ENCODE measurements at places on chromosomes 7 and 10.

DNA sequence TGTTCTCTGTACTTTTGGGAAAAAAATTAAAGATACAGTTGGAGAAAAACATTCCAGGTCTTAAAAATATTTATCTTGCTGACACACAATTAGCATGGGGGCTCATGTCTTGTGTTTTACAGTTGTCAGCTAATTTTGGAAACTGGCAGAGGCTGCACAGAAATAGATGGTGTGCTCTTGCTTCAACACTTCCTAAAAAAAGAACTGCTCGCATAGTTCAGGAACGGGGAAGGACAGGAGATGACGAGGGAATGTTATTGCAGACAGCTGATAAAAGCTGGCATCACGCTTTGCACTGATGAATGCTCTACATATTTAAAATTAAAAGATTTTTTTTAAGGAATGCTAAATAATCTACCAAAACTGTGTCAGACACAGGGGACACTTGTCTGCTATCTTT, 103.5 kb upstream of the CELF2 start:
- DNase-seq, result no peak

- DNase-seq, result no peak
Measured at GRCh38 chr7:5467645-5468044, 44.0 kb upstream of the TNRC18 start.

GRCh38 chr10:49117376-49118070, 2.2 kb upstream of the VSTM4 start:
- no peak for DNase-seq

DNA sequence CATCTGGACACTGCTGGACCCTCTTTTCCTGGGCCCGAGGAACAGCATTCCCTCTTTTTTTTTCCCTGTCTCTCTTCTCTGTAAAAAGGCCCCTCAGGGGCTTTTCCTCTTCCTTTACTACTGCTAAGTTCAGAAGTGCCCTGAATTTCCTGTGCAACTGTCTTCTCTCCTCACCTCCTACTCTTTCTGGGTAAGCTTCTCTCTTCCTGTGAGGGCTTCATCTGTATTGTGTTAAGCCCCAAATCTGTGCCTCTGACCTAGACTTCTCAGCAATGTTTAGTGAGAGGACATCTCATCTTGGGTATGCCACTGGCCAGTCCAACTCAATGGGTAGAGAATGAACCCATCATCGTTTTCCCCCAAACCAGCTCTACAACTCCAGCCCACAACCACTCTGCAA, 174.2 kb downstream of the PTEN start:
- no peak for DNase-seq

- no peak for DNase-seq
Measured at GRCh38 chr7:41698726-41699125, 4.2 kb downstream of the INHBA start.

DNA sequence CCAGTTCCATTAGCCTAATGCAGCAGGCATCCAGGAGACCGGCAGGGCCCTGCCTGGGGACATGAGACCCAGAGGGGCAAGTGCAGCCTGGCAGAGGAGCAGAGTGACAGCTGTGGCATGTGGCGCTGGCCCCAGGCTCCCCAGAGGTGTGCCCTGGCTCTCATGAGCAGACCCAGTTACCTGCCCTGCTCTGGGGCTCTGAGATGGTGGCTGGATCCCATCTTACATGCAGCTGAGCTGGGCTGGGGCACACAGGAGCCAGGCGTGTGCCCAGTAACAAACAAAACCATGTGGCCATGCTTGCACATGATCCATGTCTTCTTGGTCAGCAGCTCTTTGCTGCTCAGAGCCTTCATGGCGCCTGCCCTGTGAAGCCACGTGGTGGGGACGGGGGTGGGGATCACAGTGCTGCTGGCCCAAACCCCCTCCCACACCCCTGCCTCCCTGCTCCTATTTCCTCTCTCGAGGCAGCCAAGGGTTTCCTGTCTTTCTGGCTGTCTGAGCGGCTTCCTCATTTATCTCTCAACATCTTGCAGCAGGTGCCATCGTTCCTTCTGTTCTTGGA, 40.3 kb upstream of the GTF2I start:
- DNase-seq, result peak; percentile 57

- no peak for DNase-seq
Measured at GRCh38 chr10:34825414-34825813, 10.3 kb upstream of the PARD3 start.

DNA sequence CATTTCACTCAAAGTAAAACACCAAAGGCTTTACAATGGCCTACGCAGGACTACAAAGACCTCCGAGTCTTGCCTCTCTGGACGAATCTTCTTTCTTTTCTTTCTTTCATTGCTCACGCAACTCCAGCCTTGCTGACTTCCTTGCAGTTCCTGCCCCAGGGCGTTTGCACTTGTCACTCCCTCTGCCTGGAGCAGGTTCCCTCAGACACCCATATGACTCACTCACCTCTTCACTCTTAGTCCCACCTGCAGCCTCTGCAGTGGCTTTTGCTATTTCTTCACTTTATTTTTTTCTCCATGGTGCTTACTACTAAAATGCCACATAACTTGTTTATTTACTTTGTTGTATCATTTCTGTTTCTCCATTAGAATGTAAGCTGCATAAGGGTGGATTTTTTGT, 33.1 kb downstream of the GHRHR start:
- DNase-seq, result no peak

DNA sequence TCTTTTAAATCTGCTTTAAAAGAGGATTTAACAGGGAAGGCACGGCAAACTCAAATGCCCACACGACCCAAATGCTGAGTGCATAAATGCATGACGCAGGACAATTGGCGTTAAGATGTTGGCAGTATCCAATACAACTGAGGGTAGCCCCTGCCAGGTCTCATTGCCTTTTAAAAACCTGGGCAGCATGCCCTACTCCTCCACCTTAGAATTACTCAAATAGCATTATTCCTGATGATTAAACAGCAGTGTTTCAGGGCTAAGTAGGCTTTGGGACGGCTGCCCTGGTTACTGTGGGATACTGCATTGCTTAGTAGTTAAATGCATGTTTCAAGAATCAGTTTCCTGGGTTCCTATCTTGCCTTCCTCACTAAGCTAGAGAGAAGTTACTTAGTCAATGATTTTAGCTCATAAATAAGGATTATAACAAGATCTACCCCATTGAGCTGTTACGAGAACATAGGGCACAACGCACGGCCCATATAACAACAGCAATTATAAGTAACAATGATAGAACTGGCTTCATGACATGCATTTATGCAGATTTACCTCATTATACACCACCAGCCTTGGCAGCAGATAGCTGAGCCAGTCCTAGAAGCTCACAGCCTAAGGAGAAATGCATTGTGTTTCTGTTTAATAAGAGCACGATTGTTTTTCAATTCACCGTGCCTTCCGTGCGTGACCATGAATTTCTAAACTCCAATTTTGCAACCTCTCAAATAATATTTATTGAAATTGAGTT, 7.9 kb downstream of the TUBAL3 start:
- DNase-seq, result no peak

GRCh38 chr7:126689037-126689436, 563.7 kb downstream of the GRM8 start:
- no peak for DNase-seq

DNA sequence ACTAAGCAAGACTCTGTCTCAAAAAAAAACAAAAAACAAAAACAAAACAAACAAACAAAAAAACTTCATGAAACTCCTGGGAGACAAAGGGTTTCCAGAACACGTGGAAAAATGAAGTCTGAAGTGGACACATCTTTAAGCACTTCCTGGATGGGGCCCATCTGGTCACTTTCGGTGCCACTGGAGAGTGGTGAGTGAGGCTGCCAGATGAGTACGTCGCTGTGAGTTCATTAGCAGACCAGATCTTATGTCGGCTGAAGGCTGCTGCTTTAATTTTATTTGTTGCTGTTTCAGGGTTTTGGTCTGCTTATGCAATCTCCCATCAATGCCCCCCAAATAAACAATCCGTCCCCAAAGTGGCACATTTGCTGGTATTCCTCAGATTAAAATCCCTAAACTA, 64.4 kb downstream of the NPTX2 start:
- DNase-seq, result no peak

GRCh38 chr10:5443429-5443828, 31.1 kb downstream of the NET1 start:
- no peak for DNase-seq

DNA sequence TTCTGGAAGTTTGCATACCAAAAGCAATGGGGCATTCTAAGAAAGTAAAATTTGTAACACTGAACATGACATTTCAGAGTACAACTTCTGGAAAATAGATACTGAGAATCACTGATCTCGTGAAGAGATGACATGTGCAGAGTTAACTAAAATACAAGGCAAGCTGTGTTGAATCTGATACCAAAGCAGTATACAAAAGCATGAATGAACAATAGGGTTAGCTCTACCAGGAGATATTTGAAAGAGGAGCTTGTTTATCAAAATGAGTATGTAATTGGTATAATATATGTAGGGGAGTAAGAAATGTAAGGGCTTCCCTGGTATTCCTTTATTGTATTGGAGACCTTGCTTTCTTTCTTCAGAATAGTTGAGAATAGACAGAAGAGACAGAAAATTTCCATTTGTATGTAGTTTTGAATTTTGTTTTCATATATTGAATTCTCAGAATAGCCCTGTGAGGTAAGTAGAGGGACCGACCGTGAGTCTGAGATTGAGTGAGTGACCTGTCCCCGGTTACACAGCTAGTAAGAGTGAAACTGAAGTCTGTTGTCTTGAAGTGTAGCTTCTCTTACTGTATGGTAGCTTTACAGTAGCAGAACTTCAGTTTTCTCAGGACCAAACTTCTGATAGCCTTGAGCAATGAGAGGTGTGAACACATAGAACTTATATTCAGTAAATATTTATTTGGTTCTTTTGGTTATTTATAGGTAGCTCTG, 5.0 kb downstream of the HBP1 start:
- DNase-seq, result no peak

DNA sequence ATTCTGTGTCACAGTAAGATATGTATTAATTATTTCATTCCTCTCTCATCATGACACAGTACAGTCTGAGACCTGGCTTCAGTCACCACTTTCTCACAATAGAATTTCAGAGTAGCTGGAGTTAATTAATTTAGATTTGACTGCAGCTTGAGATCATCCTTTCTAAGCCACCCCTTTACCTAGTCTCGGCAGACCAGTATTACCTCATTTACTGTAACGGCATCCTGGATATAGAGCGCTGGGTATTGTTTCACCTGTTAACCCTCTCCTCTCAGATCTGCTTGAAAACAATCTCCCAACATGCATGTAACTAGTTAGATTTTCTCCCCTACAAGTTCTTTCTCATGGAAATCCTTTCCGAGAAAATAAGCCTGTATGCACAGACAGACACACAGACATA, 1057.5 kb downstream of the GATA3 start:
- DNase-seq, result no peak

DNA sequence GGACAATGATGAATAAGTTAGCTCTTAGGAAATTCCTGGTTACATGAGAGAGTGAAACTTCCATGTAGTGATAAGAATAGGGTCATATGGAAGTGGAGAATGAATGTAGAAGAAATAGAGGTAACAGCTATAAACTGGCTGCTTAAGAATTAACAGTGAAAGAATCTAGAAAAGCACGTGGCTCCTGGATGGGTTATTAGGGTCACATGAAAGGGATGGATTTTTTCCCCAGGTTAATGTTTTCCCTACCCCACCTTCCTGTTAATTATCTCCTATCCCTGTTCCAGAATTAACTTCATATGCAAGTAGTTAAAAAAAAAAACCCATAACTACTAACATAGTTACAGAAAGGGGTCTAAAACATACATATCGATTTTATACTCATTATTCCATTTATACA, 58.0 kb downstream of the ANKIB1 start:
- DNase-seq, result no peak

GRCh38 chr10:133021963-133022775, 65.6 kb upstream of the ADGRA1 start:
- DNase-seq, result no peak

DNA sequence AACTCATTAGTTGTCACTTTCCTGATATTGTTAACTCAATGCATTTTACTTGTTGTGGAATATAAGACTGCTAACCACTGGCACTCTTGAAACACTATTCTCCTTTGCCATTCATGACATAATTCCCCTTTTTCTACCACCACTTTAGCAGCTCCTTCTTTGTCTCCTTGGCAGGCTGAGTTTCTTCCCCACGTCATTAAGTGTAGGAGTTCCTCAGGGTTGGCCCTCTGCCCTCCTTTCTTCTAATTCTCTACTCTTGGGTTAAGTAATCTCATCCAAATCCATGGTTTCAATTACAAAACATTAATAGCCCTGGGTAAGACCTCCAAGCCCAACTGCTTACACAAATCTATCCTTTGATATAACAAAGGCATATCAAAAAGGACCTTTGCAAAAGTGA, 175.1 kb downstream of the HGF start:
- no peak for DNase-seq

DNA sequence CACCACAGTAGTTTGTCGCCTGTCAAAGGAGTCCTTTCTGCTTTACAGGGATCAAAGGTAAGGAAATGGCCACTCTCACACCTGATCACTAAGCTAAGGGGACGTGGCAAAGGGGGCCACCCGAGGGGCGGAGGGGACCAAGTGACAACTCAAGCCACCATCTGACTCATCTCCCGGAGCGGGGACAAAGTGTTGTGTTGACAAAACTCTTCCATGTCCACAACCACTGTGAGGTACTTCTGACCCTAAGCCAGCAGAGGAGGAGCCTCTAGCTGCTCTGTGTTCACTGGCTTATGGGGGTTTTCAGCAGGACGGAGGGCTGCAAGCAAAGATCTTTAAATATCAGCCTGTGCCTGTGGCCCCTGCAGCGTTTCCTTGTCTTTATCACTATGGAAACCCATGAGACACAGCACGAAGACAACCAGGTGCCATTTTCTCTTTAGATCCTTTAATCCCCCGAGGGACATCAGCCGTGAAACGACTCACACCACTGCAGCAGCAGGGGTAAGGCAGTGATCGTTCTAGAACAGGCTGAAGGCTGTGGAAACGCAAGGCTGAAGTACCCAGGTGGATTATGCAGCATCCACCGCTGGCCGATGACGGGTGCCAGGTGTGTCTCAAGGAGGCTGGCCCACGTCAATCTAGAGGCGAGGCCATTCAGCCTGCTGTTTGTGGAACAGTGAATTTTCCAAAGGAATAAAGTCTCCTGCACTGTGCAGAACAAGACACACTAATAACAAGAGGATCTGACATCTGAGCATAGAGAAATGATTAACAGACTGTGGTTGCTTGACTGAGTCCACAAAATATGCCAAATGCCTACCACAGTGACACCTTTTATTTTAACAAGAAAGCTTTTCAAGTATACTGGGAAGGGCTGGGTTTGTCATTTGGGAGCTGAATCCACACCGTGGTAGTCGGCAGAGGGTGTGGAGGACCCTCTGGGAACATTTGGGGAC, 26.6 kb upstream of the DDC start:
- DNase-seq, result no peak
